Stimulated activated CD8-positive, alpha-beta memory T cell treated with anti-CD3 and anti-CD28 coated beads, Interleukin-7, amount 100 ng/mL, for 1 hour (primary cell): ENCODE measurements at places on chromosomes 11 and 22.

DNA sequence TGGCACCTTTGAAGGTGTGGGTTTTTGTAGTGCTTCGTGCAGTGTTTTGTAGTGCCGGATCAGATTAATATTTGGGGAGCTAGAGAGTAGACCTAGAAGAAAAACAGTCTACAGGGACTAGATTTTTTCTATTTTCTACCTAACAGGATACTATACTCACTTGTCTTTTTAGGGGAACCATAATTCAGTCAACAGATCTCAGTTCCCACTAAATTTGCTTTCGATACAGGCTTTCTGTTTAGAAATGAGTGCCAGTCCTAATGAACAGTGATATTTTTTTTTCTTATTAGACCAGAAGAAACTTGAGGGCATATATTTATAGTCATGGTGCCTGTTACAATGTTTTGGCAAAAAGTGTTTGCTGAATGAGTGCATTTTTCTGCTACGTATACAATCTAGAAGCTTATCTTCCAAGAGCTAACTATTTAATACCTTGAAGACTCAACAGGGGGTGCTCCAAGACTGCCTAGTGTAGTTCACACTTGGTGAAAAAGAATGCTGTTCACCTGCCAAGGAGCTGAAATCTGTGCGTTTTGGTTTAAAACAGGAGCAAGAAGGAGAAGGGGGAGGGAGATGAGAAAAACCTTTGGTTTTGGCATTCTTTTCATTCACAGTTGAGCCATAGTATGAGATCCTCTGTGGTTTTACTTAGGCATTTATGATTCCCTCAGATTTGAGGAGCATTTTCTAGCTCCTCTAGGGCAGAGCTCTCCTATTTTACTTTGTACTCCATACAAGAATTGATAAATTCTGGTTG lies 44.9 kb upstream of the VSTM5 start:
- no peak for DNase-seq

DNA sequence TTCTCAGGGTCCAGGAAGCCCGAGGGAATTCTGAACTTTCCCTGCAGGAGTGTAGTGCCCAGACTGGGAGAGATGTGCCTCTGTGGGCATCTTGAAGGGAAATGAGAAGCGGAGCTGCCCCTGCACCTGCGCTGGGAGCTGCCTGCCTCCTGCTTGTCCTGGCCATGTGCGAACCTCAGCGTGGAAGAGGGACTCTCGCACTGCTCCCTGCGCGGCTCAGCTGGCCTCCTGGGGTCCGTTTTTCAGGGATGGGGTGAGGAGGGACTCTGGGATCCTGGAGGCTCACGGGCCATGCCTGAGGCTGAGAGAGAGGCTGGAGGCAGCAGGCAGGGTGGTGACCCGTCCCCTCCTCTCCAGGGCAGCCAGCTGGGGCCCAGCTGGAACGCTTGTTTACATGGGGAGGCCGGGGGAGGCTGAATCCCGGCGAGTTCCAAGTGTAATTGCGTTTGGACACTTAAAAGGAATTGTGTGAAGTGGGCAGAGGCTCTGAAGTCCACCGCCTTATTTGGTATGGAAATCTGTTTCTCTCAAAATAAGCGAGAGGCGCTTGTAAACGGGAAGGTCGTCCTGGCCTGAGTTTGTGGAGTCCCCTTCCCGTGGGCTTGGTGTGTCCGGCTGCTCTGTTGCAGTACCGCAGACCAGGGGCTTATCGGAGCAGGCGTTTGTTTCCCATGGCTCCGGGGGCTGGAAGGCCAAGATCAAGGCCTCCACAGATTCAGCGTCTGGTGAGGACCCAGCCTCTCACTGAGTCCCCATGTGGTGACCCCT lies 1.2 kb upstream of the MRGPRF start:
- DNase-seq: no peak

- no peak for DNase-seq
These were observed 217.0 kb upstream of the ZBED5 start for GRCh38 chr11:11074686-11075335.

DNA sequence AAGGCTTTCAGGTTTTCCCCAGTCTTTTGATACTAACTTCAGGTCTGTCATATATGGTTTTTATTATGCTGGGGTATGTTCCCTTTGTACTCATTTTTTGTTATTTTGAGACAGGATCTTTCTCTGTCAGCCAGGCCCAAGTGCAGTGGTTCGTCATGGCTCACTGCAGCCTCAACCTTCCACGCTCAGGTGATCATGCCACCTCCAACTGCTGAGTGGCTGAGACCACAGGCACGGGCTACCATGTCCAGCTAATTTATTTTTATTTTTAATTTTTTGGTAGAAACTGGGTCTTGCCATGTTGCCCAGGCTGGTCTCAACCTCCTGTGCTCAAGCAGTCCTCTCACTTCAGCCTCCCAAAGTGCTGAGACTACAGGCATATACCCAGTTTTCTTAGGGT lies 50.6 kb upstream of the PDGFD start:
- DNase-seq: no peak

DNA sequence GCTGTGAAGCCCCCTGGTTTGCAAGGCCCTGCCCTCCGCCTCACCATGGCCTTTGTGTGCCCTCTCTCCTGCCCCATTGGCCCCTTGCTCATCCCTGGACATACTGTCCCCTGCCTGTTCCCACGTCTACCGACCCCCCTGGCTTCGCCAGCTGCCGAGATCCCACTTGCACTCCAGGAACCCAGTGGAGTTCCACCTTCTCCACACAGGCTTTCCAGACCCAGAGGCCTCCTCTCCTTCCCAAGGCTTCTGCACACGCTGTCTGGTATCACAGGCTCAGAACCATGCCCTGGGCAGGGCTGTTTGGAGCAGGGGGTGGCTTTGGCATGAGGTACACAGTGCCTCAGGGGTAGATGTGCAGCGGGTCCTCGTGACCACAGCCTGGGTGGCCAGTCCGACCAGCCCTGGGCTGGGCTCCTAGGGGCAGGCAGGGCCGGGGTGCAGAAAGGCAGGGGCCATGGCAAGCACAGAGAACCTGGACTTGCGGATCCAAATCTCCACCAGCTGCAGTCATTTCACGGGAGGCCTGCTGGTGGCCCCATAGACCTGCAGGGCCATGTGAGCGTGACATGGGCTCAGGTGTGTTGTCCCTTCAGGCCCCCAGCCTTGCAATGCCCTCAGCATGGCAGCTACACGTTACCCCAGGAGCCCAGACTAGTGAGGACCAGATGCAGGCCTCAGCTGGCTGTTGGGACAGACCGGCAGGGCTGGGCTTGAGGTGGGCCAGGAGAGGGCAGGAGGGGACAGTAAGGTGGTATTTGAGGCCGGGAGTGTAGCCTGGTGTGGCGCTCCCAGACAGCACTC lies 9.5 kb downstream of the GRK2 start:
- no peak for DNase-seq

DNA sequence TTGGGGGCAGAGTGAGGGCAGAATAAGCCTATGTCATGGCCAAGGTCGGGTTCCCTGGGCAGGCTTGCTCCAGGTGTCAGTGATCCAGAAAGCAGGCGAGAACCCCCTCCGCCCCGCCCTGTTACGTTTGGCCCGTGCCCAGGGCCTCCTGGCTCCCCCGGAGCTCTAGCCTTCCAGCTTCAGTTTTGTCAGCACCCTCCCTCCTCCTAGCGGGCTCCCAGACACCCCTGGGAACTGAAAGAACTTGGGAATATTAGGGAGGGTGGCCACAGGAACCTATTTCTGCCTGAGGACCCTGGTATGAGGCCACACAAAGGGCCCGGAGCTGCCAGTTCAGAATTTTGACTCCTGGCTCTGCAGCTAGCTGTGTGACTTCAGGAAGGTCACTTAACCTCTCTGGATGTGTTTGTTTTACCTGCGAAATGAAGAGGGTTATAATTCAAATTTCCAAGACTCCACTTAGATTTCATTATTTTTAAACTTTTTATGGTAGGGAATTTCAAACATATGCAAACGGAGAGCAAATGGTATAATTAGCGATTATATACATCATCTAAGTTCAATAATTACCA lies 1.2 kb downstream of the TUBA8 start:
- no peak for DNase-seq
